ENCODE measurements at places on chromosomes 5 and 9.
A peak's percentile ranks its signal among the peaks of the same experiment; 100 is the strongest.

- DNase-seq, result peak; percentile 6
Measured at GRCh38 chr5:178483620-178484019, 106.6 kb downstream of the COL23A1 start.

GRCh38 chr5:176597417-176598389, 12.3 kb downstream of the GPRIN1 start:
- DNase-seq, result no peak

DNA sequence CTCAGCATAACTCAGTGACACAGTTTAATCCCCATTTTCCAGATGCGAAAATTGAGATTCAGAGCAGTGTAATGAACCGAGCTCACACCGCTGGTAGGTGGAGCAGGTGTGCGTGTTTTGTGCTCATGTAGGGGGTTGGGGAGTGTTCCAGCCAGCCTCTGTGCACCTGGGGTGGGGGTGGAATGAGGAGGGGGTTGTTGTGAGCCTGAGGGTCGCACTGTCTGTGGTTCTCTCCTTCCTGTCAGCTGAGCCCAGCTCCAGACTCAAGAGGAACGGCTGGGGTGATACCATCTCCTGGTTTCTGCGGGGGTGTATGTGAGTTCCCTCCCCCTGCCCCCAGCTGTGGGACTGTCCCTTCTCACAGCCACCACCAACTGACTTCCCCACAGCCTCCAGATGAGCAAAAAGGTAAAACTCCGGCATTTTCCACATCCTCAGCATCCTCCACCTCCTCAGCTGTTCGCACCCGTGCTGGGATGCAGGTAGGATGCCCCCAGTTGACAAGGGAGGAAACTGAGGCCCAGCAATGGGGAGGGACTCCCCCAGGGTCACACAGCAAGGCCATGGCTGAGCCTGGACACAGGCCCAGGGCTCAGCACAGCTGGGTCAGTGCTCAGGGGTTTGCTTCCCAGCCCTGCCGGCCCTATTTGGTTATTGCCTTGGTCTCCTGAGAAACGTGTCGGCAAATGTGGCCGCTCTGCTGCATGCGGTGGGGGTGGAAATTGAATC, 2.1 kb downstream of the SH2D3C start:
- DNase-seq, result peak; percentile 56

DNA sequence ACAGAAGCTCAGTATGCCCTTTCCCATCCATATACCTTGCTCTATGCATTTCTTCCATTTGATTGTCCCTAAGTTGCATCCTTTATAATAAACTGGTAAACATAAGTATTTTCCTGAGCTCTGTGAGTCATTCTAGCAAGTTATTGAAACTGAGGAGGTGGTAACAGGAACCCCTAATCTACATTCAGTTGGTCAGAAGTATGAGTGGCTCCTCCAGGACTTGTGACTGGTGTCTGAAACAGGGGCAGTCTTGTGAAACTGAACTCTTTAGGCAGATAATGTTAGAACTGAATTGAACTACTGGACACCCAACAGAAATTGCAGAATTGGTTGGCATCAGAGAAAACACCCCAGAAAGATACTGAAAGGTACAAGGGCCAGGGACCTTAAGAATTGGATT, 133.1 kb upstream of the POU5F2 start:
- DNase-seq, result no peak

DNA sequence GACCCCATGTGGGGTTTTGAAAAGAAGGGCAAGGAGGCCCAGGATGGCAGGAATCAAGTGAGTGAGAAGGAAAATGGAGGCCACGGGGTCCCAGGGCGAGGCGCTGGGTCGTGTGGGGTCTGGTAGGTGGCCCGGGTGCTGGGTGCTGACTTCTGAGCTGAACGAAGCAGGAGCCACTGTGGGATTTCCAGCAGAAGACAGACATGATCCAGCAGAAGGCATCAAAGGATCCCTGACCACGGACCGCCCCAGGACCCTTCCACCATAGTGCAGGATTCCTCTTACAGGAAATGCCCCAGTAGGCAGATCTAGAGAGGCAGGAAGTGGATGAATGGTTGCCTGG, 106.7 kb downstream of the ADAMTS2 start:
- no peak for DNase-seq

DNA sequence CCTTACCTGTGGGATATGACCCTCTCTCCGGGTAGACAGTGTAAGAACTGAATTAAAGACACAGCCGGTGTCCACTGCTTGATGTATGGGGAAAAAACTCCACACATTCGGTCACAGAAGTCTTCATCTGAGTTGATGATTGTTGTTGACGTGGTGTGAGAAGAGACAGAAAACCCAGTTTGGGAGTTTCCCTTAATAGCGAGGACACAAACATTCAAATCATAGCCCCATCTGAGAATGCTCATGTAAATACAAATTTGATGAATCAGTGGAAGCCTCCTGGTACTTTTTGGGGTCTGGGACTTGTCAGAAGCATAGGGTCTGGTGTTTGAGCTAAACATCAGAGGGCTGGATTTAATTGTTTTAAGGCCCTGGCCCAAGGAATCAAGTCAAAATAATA, 11.0 kb downstream of the HAVCR1 start:
- DNase-seq, result no peak

- no peak for DNase-seq
Measured at GRCh38 chr9:127168756-127169574, 46.5 kb upstream of the ANGPTL2 start.

- DNase-seq, result no peak
Measured at GRCh38 chr5:31811210-31811609, 172.3 kb downstream of the PDZD2 start.

DNA sequence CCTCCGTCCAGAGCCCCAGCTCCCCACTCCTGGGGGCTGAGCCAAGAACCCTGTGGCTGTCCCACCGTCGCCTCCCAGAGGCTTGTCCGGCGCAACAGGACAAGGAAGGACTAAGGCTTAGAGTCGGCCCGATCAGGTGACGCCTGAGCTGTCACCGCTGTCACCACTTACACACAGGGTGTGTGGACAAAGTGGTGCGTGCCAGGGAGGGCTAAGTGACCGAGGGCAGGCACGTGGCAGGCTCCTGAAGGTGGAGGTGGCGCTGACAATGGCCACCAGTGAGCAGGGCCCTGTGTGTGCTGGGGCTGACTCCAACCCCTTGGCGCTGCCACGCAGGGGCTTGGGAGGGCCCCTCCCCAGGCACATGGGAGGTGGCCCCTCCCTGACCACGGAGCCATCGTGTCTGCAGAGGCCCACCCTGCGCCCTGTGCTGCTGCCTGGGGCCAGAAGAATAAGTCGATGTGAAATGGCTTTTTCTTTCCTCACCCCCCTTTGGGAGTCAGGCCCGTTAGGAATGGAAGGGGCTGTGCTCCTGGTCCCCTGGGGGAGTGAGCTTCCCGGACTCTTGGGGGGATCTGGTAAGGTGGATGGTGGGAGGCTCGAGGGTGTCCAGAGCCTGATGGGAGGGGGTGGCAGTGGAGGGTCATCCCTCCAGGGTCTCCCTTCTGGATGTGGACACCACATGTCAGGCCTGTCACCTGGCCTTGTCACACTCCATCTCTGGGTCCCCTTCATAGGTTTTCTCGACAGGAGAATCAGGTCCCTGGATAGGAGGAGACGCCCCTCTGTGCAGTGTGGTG, 2.6 kb upstream of the GPSM1 start:
- DNase-seq, result no peak

Data from stimulated activated CD8-positive, alpha-beta memory T cell treated with anti-CD3 and anti-CD28 coated beads, Interleukin-7, amount 100 ng/mL, for 1 hour (primary cell).